Left colon (tissue), 2 donors: ENCODE measurements at places on chromosomes 5 and 9. TPM values are rescaled to one million over a fixed set of nuclear protein-coding genes. Genes with fewer than 3 reads are reported as not detected.

GRCh38 chr9:2208991-2209390 lies 193.8 kb downstream of the SMARCA2 start:
- DNase-seq = no peak

DNA sequence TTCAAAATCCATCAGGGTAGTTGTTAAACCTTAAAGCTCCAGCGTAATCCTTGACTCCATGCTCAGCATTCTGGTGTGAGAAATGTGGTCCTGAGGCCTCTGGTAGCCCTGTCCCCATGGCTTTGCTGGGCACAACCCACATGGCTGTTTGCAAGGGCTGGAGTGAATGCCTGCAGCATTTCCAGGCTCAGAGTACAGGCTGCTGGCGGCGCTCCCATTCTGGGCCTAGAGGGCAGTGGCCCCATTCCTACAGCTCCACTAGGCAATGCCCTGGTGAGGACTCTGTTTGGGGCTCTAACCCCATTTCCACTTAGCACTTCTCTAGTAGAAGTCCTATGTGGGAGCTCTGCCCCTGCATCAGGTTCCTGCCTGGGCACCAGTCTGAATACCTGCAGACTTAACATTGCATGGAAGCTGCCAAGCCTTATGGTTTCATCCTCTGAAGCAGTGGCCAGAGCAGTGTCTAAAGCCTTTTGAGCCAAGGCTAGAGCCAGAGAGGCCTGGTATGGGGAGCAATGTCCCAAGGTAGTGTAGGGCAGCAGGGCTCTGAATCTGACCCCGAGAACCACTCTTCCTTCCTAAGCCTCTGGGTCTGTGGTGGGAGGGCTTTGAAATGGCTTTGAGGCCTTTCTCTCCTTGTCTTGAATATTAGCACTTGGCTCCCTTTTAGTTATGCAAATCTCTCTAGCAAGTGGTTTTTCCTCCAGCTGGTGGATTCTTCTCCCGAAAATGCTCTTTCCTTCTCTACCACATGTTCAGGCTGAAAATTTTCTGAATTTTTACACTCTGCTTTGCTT lies 5.8 kb upstream of the ALDH1A1 start:
- no peak for DNase-seq

DNA sequence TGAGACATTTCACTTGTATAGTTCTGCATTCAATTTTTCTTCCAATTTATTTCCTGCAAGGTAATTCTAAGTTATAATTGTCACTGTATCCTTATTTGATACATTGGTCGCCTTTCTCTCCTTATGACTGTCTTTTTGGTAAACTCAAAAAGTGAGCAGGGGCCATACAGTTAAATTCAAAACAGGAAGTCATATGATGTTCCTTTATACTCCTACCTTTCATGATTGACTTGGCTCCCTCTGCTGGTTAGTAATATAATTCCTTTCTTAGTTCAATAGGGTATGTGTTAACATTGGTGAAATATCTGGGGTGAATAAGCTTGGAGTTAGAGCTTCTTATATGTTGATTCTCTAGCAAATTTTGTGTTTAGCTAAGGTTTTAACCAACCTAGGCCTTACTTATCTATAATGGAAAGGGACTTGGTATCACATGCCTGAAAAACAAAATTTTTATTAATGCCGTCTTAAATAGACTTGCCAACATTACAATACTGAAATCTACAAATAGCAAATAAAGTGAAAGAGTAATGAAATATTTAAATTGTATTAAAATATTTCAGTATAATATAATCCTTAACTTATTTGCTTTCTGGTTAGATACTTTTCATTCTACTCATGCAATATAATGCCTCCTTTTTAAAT lies 6.0 kb upstream of the NIPBL start:
- no peak for DNase-seq

GRCh38 chr9:108759835-108760234 lies 96.0 kb downstream of the ACTL7B start:
- no peak for DNase-seq

- DNase-seq = no peak
These were observed 89.9 kb downstream of the MAMDC2 start for GRCh38 chr9:70133253-70134208.

GRCh38 chr5:177234841-177235240 lies 68.7 kb downstream of the RAB24 start:
- no peak for DNase-seq

GRCh38 chr9:126219166-126219565 lies 107.5 kb upstream of the MVB12B start:
- no peak for DNase-seq

The RGMB gene
- 63.9 TPM for total RNA-seq

DNA sequence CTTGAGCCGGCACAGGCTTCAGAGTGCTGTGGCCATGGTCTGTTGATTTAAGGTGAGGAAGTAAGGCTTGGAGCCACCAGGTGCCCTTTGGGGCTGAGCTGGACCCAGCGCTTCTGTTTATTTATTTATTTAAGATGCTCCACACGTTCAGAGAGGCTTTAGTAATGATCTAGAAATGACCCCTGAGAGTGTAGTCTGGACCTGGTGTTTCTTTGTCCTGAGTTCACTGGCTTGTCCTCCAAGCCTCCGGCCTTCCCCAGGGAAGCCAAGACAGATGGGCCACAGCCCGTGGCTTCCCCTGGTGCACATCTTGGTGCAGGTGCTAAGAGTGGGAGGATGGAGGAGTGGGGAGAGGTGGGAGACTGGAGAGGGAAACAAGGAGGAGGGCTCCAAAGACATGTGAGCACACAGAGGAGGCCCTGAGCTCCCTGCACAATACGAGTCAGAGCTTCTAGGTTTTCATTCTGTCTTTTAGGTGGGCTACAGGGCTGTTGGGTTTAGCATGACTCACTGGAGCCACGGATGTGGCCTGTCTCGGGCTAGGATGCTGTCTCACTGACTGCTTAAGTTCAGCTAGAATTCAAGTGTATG lies 56.9 kb downstream of the AHRR start:
- DNase-seq = no peak
